Effector memory CD4-positive, alpha-beta T cell (primary cell): ENCODE measurements at places on chromosomes 5 and 9.
A peak's percentile ranks its signal among the peaks of the same experiment; 100 is the strongest.

GRCh38 chr5:16049761-16050160 is 129.8 kb downstream of the MARCHF11 start:
- no peak for DNase-seq

GRCh38 chr5:43033841-43034590 is 6.1 kb downstream of the ANXA2R start:
- no peak for DNase-seq

DNA sequence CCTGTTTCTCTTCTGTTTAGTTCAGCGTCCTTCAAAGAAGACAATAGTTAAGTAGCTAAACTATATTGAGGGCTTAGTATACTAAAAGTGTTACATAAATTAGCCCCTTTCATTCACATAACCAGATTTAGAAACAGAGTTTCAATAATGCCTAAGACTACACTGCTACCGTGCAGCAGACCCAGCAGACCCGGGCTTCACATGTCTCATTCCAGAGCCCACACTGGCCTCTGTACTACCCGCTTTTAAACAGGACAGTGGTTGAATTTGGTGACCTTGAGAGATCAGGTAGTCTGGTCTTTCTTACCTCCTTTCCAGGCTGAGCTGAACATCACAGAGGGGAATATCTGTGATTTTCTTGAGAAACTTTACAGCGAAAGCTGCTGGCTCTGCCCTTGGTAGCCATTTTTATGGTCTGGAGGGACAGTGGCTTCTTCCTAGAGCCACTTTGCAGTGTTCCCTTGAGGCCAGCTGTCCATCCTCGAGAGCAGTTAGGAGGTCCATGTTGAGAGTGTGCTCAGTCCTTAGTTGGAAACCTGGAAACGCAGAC is 56.5 kb downstream of the SLC22A5 start:
- DNase-seq, result no peak

DNA sequence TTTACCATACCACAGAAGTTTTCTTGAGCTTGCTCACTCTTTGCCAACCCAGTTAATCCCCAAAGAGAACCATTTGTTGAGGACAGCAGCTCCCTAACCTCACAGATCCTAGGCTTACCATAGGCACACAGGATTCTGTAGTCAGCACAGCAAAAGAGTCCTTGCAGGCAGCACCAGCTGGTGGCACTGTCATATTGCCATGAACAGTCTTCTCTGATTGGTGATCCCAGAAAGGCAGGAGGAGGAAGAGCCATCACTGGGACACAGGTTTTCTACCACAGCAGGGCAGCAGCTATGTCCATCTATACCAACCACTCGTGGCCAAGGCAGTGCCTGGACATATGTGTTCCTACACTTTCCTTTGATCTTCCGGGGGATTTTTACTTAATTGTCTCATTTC is 297.1 kb upstream of the CD180 start:
- no peak for DNase-seq

- DNase-seq, result no peak
These were observed 316.8 kb downstream of the BRINP1 start for GRCh38 chr9:119052339-119053030.

DNA sequence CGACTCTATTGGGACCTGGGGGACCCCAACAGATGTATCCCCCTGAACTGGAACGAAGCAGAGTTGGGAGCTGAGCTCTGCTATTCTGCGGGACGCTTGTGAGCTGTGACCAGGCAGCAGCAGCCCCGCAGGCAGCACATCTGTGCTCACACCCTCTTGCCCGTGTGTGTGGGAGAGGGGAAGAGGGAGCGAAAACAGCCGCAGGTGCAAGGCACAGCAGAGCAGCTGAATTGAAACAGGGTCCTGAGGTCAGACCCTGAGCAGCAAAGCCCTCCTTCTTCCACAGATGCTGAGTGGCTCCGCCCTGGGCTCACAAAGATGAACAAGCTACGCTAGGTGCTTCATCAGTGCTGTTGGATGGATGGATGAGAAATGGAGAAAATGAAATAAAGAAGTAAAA is 198.7 kb downstream of the HSPA4 start:
- no peak for DNase-seq

- DNase-seq, result no peak
These were observed 78.3 kb downstream of the DPYSL3 start for GRCh38 chr5:147431586-147431985.

DNA sequence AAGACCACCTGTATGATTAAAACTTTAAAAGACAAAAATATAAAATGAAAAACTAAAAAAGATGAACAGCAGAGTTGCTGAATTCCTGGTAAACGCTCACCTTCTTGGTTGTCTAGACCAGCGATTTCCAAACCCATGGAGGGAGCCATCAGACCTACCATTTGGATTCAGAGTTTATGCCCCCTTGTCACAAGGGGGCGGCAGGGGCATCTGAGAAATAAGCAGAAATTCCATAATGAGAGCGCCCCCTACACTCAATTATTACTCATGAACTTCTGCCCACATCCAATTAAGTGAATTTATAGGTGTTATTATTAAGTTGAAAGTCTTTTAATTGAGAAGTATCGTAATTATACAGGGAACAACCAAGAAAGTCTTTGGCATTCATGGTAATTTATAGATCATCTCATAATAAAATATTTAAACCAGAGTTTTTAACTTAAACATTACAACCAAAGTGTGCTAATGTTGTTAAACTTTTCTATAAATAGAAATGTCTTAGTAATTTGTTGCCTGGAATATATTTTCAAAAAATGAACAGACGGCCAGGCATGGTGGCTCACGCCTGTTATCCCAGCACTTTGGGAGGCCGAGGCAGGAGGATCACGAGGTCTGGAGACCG is 35.2 kb upstream of the SPATA31C2 start:
- DNase-seq, result peak; percentile 24

DNA sequence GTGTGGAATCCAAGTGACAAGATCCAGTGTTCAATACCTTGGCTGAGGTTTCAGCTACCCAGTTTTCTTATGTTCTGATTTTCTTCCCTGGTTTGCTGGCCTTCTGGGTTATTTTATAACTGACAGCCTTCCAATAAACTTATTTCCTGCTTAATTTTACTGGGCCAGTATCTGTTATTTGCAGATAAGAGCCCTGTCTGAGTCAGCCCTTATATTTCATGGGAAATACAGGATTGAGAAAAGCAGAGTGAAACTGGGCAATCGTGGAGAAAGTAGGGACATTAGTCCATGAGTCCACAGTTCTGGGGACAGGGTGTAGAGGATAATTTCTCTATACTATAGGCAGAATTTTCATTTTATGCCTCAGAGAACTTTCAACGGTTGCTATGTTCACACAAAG is 32.3 kb downstream of the TMEM167A start:
- DNase-seq, result no peak

DNA sequence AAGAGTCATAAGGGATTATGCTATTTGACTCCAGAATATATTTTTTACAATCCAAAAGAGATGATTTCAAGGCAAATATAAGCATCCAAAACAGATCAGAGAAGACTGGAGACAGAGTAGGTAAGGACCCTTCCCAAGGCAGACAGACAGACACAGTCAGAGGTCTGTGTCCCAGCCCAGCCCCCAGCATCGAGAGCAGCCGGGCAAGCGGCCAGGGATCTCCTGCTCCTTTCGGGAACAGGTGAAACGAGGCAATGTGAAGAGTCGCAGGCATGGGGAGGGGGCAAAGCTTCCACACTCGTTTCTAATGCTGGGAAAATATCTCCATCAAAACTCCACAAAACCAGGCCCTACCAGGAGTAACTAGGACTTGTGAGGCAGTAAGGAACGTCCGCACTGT is 5.8 kb downstream of the PAEP start:
- DNase-seq, result no peak

DNA sequence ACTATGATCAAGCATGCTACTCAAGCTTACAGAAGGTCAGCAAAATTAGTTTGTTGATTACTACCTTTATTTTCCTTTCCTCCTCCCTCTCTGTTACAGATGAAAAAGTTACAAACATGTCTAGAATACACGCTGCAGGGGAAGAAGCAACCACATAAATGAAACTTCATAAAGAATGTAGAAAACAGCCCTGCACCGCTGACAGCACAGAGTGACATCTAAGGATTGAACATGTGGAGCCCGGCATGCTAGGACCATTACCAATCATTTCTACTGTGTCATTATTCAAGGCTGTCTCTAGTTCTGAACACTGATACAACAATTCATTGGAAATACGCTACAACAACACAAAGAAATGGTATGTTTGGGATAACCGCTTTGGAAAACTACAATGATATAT is 261.1 kb downstream of the MLLT3 start:
- no peak for DNase-seq

GRCh38 chr9:129139233-129139992 is 28.2 kb downstream of the PTPA start:
- DNase-seq, result peak; percentile 70

- DNase-seq, result no peak
These were observed 88.6 kb downstream of the KCNN2 start for GRCh38 chr5:114450437-114450836.

DNA sequence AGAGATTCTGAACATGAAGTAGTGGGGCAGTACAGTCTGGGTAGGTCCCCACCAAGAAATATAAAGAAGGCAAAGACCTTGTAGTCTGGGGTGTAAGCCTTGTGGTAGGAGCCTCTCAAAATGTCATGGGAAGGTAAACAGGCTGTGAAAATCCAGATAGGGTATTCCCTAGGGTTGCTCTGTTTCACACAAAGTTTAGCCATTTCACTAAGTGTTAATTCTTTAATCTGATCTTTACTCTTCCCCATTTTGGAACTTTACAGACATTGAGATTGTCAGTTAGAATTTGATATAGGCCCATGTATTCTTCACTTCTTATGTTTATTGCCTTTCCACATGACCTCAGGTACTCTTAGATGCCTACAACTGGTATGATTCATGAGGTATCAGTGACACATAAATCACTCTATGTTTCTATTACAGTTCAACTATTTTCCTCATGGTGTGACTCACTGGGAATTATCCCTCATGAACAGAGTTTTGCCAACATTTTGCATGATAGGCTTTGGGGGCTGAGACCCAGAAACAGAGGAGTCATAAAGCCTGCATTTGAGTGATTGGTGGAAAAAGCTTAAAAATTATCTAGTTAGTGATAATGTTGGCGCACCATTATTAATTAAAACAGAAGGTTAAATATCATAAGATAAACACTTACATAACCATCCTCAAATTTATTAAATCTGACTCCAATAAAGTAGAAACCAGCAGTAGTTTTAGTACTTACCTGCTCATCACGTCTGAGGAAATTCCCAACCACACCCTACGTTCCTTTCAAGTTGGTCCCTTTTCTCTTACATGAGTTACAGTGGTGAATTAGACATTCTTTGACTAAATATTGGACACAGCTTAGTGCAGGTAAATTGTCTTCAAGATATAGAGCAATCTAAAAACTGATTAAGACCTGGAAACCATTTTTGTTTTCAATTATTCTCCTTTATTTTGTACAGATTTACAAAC is 399.8 kb upstream of the MEF2C start:
- no peak for DNase-seq

DNA sequence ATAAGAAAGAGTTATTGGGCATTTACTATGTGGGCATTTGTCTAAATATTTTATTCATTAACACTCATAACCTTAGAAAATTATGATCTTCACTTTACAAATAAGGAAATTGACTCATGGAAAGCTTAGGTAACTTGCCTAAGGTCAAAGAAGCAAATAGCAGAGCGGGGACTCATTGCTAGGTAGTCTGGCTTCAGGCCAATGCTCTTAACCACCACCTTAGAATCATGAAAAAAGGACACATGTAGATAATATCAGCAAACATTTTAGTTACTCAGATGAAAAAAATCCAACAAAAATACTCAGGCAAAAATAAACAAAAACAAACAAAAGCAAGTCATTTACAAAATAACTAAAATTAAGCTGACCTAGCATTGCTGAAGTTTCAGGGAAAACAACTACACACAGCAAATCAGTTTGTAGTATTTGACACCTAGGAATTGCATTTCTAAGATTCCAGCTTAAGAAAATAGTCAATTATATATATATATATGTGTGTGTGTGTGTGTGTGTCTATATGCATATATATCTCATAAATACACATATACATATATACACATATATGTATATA is 166.0 kb downstream of the HMHB1 start:
- no peak for DNase-seq

DNA sequence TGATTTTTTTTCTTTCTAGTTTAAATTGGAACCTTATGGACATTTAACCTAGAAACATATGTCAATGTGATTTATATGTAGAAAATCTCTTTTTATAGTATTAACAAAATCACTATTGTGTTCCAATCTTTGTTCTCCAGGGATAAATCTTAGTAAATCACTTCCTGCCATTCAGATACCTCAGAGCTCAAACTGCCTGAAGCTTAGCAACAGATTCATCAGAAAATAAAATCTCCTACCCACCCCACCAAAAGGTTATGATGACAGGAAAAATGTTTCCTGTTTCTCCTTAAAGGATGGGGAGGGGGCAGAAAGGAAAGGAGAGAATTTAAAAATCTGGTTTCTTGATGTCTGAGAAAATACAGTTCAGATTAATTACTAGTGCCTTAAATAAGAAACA is 105.0 kb upstream of the TUT7 start:
- DNase-seq, result no peak
